ENCODE measurements at places on chromosomes 2 and 18.

- DNase-seq, result no peak
These were observed 27.5 kb upstream of the MARCHF7 start for GRCh38 chr2:159684796-159685195.

DNA sequence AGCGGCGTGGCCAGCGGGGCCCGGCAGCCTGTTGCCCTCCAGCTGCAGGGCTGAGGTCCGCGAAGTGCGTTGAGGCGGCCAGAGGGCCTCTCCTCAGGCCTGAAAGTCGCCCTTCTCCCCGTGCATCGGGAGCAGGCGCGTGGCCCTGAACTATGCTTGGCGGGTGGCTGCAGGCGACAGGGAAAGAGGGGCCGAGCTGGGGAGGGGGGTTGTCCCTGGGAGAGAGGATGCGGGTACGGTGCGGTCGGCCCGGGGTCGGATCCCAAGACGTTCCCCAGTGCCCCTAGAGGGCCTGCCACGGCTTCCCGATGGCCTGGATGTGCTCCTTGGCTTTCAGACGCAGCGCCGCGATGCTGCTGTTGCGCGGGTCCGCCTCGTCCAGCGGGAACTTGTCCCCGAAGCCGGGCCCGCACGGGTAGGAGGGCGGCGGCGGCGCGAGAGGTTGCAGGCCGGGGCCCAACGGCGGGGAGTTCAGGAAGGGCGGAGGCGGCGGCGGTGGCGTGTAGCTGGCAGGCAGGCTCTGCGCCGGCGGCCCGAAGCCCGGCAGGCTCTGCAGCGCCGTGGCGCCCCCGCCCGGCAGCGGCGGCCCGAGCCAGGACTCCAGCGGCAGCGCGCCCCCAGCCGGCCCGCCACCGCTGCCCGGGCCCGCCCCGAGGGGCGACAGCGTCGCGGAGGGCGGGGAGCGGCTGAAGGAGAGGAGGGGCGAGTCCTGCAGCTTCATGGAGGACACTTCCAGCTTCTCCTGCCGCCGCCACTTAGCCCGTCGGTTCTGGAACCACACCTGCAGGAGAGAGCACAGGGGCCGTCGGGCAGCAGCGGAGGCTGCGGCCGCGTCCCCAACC, 4.3 kb downstream of the RAX start:
- no peak for DNase-seq

- DNase-seq, result no peak
These were observed 111.8 kb upstream of the NFATC1 start for GRCh38 chr18:79283929-79284328.

DNA sequence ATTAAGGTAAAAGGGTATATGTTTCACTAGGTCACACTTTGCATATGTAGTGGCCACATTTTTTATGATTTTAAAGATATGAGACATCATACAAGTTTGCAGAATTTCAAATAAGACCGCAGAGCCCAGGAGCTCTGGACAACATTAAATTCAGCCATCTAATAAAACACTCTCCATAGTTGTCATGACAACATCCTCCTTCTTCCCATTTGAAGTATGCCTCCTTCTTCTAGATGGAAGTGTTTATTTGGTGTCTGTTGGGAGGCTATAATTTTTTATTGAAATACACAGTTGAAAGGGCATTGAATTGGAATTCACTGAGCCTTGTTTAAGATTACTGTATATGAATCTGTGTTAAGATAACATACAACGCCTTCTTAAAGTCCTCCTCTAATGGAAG, 467.3 kb downstream of the CMPK2 start:
- no peak for DNase-seq

GRCh38 chr2:19733951-19734425, 167.8 kb downstream of the TTC32 start:
- peak; percentile 42 for DNase-seq

Measured in skin of body (tissue), 3 donors.